ENCODE measurements at places on chromosomes 4 and X.
A peak's percentile ranks its signal among the peaks of the same experiment; 100 is the strongest.

- no peak overlapping the region for H3K27ac ChIP-seq
- no peaks in the 10 kb centered on the region for H3K36me3 ChIP-seq
- H3K4me1 ChIP-seq, result no peaks in the 10 kb centered on the region
Measured at GRCh38 chr4:182978152-182978827, 61.1 kb upstream of the DCTD start.

DNA sequence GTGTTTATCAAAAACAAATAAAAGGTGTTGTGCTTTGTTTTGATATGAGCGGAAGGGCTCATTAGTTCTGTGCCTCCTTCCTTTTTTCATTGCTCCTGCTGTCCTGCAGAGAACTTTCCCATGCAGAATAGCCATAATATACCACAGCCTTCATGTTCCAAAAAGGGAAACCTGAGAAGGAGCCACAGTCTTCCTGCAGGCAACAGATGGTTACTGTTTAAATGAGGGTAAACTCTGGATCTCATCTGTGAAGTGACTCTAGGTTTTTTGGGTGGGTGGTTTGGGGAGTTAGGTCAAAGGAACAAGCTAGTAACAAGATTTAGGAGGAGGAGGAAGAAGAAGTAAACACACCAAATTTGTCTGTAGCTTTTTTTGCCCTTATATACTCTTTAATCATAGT is 131.8 kb downstream of the BMPR1B start:
- no peak overlapping the region for H3K27ac ChIP-seq
- no peaks in the 10 kb centered on the region for H3K36me3 ChIP-seq
- no peaks in the 10 kb centered on the region for H3K4me1 ChIP-seq
- H3K4me3 ChIP-seq, result no peak overlapping the region

DNA sequence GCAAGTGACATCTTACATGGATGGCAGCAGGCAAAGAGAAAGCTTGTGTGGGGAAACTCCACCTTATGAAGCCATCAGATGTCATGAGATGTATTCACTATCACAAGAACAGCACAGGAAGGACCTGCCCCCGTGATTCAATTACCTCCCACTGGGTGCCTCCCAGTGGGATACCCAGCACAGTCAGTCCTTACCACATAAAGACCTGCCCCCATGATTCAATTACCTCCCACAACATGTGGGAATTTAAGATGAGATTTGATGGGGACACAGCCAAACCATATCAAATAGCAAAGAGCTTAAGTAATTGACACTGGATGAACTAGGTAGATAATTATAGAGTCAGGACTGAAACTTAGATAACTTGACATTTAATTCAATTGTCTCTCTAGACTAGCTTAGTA is 85.6 kb downstream of the SLIT2 start:
- no peak overlapping the region for H3K27ac ChIP-seq
- no peaks in the 10 kb centered on the region for H3K36me3 ChIP-seq
- DNase-seq, result no peak
- no peaks in the 10 kb centered on the region for H3K27me3 ChIP-seq
- no peaks in the 10 kb centered on the region for H3K4me1 ChIP-seq
- H3K4me3 ChIP-seq, result no peak overlapping the region

DNA sequence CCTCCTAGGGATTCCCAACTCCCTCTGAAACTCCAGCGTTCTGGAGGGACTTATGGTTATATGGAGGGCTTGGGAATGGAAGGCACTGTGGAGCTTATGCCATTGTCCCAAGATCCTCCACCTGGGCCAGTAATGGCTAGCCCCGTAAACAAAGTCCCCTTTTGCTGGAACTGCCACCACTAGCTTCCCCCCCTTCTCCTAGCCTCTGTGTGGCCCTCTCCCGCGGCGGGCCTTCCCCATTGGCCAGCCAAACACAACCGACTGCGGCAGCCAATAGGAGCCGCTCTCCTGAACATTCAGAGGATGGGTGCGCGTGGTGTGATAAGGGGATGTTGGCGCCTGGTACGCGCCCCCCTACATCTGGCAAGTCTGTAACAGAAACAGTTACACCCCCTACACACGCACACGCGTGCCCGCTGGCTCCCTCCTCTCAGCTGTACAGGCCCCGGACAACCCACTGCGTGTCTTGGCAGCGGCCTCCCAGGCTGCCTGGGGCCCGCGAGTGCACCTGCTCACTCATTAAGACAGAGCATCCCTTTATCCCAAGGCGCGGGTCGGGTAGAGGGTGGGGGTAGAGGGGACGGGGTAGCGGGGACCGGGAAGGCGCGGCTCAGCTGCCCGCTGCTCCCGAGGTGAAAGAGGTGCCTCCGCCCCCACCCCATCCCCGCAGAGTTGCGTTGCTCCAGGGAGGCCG is 863 bp upstream of the RAB33A start:
- DNase-seq, result peak; percentile 52
- no peaks in the 10 kb centered on the region for H3K36me3 ChIP-seq
- H3K4me1 ChIP-seq, result peaks cover 9% of the 10 kb centered on the region
- no peaks in the 10 kb centered on the region for H3K27me3 ChIP-seq
- H3K27ac ChIP-seq, result peak overlapping the region; percentile 43
- H3K4me3 ChIP-seq, result peak overlapping the region; percentile 56

GRCh38 chr4:172680691-172681090 is 487.9 kb upstream of the GALNT7 start:
- H3K4me3 ChIP-seq, result no peak overlapping the region
- DNase-seq, result no peak
- no peaks in the 10 kb centered on the region for H3K36me3 ChIP-seq
- H3K27me3 ChIP-seq, result no peaks in the 10 kb centered on the region
- H3K4me1 ChIP-seq, result no peaks in the 10 kb centered on the region

DNA sequence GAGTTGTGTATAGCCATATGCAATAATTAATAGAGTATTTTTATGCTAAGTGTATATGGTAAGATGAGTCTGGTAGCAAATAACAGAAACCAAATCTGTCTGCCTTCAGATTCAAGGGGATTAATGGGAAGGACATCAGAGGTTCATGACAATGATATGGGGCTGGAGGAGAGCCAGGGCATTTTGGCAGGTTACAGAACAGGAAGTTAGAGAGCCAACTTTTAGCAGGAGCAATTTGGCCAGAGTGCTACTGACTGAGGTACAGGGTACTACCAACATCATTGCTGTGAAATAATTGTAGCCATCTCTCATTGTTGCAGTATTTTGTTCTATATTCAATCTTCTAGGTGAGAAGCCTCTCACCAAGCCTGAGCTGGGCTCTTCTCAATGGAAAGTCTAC is 210.9 kb upstream of the FAM47A start:
- H3K27me3 ChIP-seq, result no peaks in the 10 kb centered on the region
- no peak overlapping the region for H3K4me3 ChIP-seq
- H3K27ac ChIP-seq, result no peak overlapping the region
- DNase-seq, result no peak

- no peaks in the 10 kb centered on the region for H3K27me3 ChIP-seq
- no peak overlapping the region for H3K4me3 ChIP-seq
- DNase-seq, result no peak
- H3K4me1 ChIP-seq, result no peaks in the 10 kb centered on the region
- H3K27ac ChIP-seq, result no peak overlapping the region
Measured at GRCh38 chrX:28311466-28311865, 275.8 kb upstream of the IL1RAPL1 start.

- H3K27ac ChIP-seq, result no peak overlapping the region
- H3K36me3 ChIP-seq, result no peaks in the 10 kb centered on the region
- H3K27me3 ChIP-seq, result no peaks in the 10 kb centered on the region
Measured at GRCh38 chr4:140529434-140529833, 5.5 kb downstream of the ELMOD2 start.

- DNase-seq, result no peak
- H3K36me3 ChIP-seq, result no peaks in the 10 kb centered on the region
- H3K4me3 ChIP-seq, result no peak overlapping the region
- no peaks in the 10 kb centered on the region for H3K4me1 ChIP-seq
Measured at GRCh38 chrX:39470588-39471407, 627.0 kb downstream of the BCOR start.

DNA sequence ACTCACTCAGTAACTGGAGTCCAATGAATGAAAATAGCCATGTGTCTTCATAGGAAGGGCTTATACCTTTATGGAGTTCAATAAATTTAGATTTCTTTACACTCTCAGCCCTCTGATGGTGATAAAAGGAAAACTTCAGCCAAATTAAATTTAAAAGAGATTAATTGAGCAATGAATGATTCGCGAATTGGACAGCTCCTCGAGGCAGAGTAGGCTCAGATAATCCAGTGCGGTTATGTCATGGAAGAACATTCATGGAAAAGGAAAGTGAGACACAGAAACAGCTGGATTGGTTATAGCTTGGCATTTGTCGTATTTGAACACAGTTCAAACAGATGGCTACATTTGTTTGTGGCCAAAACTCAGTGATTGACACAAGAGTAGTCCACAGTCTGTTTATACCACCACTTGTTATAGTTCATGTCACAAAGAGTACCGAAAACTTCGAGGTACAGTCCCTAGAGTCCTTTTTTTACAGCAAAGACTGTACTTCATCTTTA is 54.6 kb upstream of the TACR3 start:
- DNase-seq, result no peak
- H3K27ac ChIP-seq, result no peak overlapping the region
- H3K4me3 ChIP-seq, result no peak overlapping the region

GRCh38 chr4:86032476-86033022 is 327.3 kb downstream of the MAPK10 start:
- no peaks in the 10 kb centered on the region for H3K4me1 ChIP-seq
- H3K4me3 ChIP-seq, result no peak overlapping the region
- no peaks in the 10 kb centered on the region for H3K36me3 ChIP-seq
- DNase-seq, result no peak
- no peaks in the 10 kb centered on the region for H3K27me3 ChIP-seq

DNA sequence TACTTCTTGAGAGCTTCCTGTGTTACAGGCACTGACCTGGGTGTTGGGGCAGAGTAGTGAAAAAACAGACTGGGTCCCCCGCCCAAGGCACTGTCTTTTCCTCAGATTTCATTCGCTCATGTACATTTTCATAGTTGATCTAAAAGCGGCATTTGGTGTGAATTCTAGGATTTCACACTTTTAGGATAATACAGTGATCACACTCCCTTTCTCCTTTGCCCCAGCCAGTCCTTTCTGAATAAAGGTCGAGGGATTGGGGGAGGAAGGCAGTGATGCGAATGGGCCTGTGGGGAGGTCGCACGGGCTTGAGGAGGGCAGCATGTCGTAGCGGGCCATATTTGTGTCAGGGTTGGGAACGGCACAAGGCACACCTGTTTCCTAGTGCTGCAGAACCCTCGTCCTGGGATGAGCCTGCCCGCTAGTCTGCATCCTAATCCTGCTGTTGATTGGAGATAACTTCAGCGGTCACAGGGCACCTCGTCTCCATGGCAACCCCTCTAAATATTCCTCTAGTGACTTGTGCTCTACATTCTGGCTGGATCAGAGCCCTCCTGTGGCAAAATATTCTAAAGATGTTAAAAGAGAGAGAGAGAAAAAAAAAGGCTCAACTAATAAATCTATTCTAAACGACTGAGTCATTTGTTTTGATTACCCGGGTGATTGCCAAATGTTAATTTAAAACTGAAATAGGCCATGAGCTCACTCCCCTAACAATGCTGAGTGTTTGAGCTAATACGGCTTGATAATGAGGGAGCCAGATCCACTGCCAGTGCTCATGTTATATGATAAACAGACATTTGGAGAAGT is 21.8 kb downstream of the FHL1 start:
- H3K36me3 ChIP-seq, result no peaks in the 10 kb centered on the region
- no peaks in the 10 kb centered on the region for H3K4me1 ChIP-seq
- H3K27ac ChIP-seq, result no peak overlapping the region
- DNase-seq, result no peak
- no peaks in the 10 kb centered on the region for H3K27me3 ChIP-seq
- H3K4me3 ChIP-seq, result no peak overlapping the region

DNA sequence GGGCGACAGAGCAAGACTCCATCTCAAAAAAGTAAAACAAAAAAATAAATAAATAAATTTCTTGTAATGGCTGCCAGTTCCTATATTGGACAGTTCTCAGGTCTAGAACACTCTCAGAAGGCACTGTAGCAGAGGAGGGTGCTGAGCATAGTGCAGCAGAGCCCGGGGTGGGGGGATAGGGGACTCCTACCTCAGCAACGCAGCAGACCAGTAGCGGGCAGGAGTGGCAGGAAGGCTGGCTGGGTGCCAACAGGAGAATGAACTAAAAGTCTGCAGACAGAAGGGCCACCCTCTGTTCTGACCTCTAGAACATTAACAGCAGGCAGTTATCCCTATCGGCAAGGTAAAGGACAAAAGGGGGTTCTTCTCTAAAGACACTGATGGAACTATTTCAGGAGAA is 20.2 kb downstream of the PDK3 start:
- H3K27me3 ChIP-seq, result no peaks in the 10 kb centered on the region
- DNase-seq, result no peak
- no peak overlapping the region for H3K27ac ChIP-seq

GRCh38 chr4:17981063-17981462 is 40.5 kb downstream of the LCORL start:
- no peak for DNase-seq
- H3K36me3 ChIP-seq, result no peaks in the 10 kb centered on the region
- H3K27ac ChIP-seq, result no peak overlapping the region
- H3K4me3 ChIP-seq, result no peak overlapping the region

- H3K36me3 ChIP-seq, result no peaks in the 10 kb centered on the region
- H3K4me3 ChIP-seq, result no peak overlapping the region
- H3K27ac ChIP-seq, result no peak overlapping the region
- H3K27me3 ChIP-seq, result no peaks in the 10 kb centered on the region
- no peaks in the 10 kb centered on the region for H3K4me1 ChIP-seq
- DNase-seq, result no peak
Measured at GRCh38 chr4:53537606-53538005, 53.7 kb downstream of the LNX1 start.

DNA sequence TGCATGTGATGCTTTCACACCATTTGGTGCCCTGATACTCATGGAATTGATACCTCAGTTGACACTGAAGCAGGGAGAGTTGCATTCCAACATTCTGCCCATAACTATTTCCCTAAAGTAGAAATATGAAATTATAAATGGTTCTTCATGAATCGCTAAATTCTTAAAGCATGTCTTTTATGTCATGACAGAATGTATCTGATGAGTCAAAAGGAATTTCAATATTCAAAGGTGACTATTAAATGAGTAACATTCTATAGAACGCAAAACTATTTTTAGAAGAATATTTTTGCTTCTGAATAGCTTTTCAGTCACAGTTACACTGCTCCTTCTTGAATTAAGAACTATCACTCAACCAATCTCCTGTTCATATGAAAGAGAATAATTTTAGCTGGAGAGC is 152.8 kb downstream of the ADGRA3 start:
- no peak overlapping the region for H3K27ac ChIP-seq
- H3K27me3 ChIP-seq, result no peaks in the 10 kb centered on the region

DNA sequence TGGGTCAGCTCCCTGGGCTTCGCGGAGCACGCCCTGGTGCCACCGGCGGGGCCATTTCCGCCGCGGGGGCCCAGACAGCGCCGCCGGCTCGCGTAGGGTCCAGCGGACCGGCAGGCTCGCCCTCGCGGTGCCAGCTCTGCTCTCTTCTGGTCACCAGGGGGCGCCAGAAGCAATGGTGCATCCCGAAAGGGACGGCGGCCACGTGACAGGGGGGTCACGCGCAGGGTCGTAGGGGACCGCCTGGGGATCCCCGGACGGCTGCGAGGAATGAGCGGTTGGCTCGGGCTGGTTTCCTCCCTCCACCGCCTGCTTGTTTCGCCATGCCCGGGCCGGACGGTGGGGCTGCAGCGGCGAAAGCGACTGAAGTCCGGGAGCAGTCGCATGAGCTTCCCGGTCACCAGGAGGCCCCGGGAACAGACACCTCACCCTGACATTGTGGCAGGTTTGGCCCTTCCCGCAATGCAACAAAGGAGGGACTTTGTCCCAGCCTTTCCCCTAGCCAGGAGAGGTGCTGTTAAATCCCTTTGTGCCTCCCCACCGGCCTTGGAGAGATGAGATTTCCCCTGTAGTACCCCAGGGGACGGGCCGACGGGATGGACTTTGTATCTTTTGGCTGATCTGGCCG is 15.8 kb downstream of the ZCCHC12 start:
- no peak overlapping the region for H3K27ac ChIP-seq
- H3K4me1 ChIP-seq, result no peaks in the 10 kb centered on the region
- peak overlapping the region; percentile 35 for H3K4me3 ChIP-seq
- H3K36me3 ChIP-seq, result no peaks in the 10 kb centered on the region
